ENCODE measurements at places on chromosomes 11 and 22.

DNA sequence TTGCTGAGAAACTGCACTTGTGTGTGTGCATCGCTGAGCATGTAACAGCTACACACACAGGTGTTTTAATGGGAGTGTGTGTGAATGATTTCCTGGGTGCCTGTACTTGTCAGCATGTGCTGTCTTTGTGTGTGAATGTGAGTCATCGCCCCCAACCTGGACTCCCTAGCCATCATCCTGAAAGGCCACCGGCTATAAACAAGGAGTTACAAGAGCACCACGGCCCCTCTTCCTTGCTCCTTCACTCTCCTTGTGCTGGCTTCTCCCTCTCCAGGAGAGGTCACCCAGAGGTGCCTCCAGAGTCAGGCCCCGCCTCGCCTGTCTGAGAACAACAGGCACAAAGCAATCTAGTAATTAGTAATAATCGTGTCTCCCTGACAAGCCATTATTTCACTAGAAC is 419.2 kb downstream of the BUD13 start:
- DNase-seq: no peak

GRCh38 chr11:134677397-134677822 is 265.4 kb upstream of the B3GAT1 start:
- DNase-seq: no peak

DNA sequence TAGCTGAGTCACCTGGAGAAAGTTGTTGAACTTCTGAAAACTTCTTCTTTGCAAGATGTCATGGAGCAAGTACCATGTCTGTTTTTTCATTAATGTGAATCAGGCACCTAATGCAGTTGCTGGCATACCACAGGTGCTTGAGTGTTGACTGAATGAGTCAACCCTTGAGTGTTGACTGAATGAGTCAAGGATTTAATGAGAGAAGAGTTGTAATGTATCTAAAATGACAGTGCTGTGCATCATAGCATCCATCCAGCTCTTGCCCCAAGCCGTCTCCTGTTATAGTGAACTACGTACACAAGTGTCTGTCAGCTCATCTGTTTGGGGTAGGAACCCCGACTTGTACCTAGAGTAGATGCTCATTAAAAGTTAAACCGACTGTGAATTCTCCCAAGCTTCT is 93.1 kb downstream of the CWC15 start:
- no peak for DNase-seq

- DNase-seq: no peak
Observed at GRCh38 chr11:117159892-117160291, 15.8 kb downstream of the PAFAH1B2 start.

GRCh38 chr22:32355760-32356159 is 1.9 kb upstream of the RFPL3 start:
- no peak for DNase-seq

DNA sequence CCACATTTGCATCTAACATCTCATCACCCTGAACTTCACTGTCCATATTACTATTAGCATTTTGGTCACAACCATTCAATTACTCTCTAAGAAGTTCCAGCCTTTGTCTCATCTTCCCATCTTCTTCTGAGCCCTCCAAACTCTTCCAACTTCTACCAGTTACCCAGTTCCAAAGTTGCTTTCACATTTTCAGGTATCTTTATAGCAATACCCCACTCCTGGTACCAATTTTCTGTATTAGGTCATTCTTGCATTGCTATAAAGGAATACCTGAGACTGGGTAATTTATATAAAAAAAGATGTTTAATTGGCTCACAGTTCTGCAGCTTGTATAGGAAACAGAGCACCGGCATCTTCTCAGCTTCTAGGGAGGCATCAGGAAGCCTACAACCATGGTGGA is 64.7 kb upstream of the ARHGAP42 start:
- no peak for DNase-seq

GRCh38 chr22:42732081-42732480 is 11.4 kb upstream of the A4GALT start:
- no peak for DNase-seq

DNA sequence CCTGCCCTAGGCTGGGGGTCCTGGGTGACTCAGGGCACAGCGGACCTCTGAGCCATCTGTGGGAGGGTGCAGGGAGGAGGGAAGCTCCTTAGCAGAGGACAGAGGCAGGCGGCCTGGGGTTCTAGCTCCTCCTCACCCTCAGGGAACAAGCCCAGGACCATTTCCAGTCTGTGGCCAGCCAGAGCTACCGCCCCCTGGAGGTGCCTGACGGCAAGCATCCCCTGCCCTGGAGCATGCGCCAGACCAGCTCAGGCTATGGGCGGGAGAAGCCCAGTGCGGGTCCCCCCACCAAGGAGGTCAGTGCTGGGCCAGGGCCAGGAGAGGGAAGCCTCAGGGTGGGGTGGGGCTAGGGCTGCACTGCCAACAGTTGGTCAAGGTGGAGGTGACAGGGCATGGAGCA is 26.0 kb upstream of the LRRC10B start:
- no peak for DNase-seq

DNA sequence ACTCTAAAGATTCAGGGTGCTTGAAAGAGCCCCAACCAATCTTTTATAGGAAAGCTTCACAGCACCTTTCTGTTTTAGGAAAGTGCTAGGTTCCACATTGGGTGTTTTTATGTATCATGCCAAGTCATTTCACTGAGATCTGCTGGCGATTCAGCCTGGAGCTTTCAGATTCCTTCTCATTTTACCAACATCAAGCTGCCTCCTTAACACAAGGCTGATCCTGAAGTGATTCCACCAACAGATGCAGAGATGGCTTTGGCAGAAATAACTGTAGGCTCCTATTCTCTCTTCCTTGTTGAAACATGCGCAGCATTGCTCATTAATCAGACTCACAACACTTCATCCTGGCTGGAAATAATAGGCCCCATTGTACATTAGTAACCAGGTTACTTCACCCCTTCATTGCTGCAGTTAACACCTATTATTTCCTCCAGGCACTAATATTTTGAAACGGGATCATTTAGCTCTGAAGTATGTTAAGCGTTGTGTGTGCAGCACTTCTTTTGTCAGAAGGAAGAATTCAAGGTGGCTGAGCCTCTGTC is 89.0 kb downstream of the OPCML start:
- no peak for DNase-seq

- no peak for DNase-seq
Observed at GRCh38 chr22:19807161-19807913, 46.8 kb downstream of the TBX1 start.

DNA sequence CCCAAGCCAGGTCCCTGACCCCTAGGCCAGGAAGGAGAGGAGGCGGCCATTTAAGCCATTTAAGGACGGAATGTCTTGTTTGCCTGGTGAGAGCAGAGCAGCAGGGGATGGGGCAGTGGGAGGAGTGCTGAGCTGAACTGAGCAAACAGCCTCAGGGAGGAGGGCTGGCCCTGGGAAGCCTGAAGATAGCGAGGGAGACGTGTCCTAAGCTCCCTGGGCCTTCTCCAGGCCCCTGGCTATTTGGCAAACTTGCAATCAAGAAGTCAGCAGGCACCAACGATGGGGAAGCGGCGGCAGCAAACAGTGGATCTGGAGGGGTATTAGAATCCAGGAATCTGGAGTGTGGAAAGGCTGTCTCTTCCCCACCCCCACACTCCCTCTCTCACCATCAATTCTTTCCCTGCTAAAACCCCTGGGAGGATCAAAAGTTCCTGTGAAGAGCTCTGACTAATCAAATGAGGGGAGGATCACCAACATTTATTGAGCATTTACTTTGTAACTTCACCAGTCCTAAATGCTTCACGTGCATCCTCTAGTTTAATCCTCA is 8.8 kb downstream of the BCL9L start:
- DNase-seq: no peak

DNA sequence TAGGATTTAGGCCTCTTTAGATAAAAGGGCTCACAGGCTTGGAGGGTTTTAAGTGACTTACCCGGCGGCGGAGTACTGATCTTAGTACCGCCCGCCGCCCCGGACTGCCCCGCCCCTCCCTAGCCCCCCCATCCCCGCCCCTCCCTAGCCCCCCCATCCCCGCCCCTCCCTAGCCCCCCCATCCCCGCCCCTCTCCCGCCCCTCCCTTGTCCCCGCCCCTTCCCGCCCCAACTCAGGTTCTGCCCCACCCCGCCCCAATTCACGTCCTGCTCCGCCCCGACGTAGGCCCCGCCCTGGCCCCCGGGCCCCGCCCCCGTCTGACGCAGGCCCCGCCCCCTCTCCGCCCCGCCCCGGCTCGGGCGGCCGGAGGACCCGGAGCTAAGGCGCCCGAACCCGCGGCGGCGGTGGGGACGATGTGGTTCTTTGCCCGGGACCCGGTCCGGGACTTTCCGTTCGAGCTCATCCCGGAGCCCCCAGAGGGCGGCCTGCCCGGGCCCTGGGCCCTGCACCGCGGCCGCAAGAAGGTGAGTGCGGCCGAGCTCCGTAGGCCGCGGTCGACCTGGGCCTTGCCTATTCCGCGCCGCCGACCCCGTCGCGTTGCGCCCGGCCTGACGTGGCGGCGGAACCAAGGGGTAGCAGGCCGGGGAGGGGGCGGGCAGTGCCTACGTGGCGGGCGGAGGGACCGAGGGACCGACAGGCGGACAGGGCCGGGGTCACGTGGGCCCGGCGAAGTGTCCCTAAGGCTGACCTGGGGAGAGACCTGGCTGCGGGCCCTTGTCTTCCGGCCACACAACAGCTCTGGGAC is at the start of gene SCYL1:
TSS of gene SCYL1 (plus strand) at position 343 of the 805 bp plus-strand sequence. CDS start at position 414, 71 bp downstream.
- peak; percentile 71 for DNase-seq

GRCh38 chr11:131064373-131064991 is 148.2 kb upstream of the SNX19 start:
- peak; percentile 35 for DNase-seq

GRCh38 chr22:40252146-40252545 is 74.4 kb downstream of the TNRC6B start:
- DNase-seq: no peak

DNA sequence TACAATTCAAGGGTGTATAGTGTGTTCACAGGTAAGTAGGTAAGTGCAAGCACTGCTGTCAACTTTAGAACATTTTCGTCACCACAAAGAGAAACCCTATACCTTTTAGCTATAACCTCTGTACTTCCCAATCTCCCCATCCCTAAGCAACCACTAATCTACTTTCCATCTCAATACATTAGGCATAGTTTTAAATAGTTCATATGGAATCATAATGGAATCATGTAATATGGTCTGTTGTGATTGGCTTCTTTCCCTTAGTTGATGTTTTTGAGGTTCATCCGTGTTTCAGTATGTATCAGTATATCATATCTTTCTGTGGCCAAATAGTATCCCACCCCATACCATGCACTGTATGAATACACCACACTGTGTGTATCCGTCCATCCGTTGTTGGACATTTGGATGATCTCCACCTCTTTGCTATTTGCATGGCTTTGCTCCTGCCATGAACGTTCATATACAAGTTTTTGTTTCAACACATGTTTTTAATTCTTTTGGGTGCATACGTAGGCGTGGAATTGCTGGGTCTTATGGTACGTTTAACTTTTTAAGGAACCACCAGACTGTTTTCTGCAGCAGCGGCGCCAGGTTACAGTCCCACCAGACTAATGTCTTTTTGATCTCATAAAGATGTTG is 27.7 kb upstream of the OPCML start:
- no peak for DNase-seq

- no peak for DNase-seq
Observed at GRCh38 chr11:117676501-117676900, 120.5 kb downstream of the DSCAML1 start.

- DNase-seq: no peak
Observed at GRCh38 chr22:33896575-33897447, 23.5 kb downstream of the LARGE1 start.

DNA sequence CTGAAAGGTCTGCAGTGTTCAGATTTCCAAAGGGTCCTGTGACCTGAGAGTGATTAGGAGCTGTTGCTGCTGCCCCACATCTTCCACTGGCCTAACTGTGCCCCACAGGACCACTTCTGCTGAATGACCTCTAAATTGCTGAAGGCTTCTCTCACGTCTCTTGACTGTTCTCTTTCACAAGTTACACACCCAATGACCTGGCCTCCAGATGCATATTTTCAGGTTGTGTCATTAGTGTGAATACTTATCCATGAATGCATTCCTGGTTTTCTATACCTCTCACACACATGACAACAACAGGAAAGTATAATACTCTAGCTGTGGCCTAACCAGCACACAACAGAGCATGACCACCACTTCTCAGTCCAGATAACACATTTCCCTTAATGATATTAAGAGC is 15.4 kb downstream of the PRR14L start:
- DNase-seq: no peak

GRCh38 chr22:49040111-49040510 is 787.6 kb downstream of the BRD1 start:
- no peak for DNase-seq

DNA sequence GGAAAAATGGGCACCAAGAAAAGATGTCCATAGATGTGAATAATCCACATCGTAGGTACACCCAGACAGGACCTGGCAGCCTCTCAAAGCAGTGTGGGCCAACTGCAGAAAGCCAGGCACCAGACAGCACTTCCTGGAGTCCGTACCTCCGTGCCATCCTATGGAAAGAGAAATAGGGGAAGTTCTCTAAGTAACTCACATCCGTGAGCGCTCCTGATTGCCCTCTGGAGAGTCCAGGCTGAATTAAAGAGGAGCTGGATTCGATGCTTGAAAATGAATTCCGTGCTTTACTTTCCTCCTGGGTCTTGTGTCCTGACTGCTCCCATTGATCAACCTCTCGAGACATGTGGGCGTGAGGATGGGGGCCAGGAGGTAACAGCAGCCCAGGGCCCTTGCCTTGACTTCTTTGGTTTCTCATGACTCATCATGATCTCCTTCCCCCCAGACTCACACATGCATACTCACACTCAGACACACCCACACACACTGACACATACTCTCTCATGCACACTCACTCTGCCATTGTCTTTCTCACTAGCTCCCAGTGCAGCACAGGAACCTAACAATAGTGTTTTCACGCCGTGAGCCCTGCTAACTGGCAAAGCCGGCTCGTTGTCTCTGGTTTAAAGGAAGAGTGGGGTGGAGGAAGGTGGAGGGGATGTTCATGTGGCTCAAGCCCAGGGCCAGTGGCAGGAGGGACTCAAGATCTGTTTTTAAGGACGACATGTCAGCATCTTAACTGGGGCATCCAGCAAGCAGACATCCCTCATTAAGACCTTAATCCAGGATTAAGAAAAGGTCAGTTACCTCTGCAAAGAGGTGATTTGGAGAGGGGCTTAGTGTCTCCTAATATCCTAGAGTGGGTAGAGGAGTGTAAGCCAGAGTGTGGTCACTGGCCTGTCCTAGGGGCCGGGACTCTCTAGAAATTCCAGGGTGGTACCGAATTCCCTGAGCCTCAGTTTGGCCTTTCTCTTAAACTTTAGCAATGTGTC is 104.2 kb downstream of the SCN3B start:
- DNase-seq: no peak

- DNase-seq: no peak
Observed at GRCh38 chr11:119205080-119205479, 1.1 kb upstream of the CBL start.

Data from HTR-8/SVneo (cell line).